ENCODE measurements at places on chromosomes 2 and 18.

DNA sequence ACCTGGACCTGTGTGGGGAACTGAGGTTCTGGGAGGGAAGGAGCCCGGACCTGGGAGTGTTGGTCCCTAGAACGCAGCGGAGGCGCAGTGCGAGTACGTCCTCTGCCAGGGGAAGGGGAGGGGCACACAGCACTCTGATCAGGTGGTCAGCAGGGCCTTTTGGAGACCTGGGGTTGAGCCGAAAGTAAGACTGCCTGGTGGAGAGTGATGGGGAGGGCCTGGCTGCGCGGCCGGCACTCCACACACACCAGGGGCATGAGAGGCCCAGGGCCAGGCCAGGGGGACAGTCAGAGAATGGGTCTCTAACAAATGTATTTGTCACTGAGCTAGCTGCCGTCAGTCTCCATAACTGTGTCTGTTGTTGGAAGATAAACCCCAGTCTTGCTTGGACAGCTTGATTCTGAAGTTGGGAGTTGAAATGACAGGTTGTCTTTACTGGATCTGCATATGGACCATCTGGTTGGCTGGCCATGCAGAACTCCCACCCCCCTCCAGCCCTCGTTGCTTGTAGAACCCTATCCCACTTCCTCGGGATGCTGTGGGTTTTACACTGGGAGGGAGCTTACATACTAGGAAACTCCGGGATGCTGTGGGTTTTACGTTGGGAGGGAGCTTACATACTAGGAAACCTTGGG lies 75.4 kb upstream of the NFATC1 start:
- DNase-seq, result no peak

DNA sequence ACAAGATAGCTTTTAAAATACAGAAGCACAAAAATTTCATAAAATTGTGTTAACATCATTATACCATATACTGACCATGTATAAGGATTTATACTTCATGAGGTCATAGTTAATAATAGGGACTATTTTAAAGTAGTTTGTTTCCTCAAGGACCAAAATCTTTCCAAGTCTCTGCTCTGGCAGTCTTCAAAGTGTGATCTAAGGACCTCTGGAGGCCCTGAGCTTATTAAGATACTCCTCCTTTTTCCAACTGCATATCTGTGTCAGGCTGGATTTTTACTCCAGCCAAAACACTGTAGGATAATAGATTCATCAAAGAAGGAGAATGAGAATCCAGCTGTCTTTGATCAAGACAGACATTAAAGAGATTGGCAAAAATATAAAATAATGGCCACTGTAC lies 1.7 kb upstream of the SCYGR2 start:
- no peak for DNase-seq

DNA sequence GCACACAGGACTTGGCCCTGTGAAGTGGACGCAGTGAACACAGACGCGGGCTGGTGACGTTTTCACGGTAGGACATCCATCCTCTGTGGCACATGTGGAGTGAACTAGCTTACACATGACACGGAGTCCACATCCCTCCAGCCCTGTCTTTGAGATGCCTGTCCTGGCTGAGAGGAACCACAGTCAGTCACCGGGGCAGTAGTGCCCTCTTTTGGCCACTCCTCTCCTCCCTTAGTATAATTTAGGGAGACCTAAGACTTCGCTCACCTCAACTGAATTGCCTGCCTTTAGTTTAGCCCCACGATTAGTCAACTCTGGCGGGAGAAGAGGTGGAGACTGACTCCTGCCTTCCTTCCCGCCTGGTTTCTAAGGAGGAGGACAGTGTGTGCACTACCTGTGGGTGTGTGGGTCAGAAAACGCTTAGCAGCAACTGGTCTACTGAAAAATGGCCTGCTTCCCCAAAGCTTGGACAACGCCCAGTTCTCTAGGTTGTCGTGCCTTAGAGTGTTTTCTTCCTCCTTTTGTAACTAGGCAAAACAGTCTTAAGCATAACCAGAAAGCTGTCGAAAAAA lies 70.6 kb downstream of the MBP start:
- DNase-seq, result no peak

DNA sequence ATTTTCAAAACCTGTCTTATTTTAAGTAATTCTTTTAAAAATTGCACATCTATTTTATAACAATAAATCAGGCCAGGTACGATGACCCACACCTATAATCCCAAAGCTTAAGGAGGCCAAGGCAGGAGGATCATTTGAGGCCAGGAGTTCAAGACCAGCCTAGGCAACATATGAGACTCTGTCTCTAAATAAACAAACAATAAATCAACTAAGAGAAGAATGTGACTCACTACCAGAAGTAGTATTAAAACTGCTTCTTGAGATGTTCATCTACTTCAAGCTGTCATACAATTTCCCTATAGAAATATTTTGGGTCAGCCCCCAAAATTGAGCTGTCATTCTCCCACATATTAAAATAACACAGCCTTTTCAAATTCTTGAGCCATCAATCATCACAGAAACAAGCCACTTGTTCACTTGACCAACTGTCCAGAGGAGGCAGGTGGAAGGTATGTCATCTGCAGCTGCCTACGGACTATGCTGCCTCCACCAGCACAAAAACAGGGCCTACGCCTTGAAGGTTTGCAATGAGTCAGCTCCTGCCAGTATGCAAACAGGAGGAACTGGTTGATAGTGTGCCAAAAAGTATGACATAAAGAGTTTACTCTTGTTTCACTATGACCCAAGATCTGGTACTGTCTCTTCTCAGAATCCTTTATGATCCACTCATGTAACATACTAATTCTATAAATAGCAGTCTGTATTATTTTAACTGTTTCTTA lies 33.6 kb downstream of the KIDINS220 start:
- DNase-seq, result no peak

- no peak for DNase-seq
These were observed 41.8 kb downstream of the LDLRAD4 start for GRCh38 chr18:13260197-13260934.

- no peak for DNase-seq
These were observed 41.9 kb downstream of the RHOB start for GRCh38 chr2:20488782-20489181.

DNA sequence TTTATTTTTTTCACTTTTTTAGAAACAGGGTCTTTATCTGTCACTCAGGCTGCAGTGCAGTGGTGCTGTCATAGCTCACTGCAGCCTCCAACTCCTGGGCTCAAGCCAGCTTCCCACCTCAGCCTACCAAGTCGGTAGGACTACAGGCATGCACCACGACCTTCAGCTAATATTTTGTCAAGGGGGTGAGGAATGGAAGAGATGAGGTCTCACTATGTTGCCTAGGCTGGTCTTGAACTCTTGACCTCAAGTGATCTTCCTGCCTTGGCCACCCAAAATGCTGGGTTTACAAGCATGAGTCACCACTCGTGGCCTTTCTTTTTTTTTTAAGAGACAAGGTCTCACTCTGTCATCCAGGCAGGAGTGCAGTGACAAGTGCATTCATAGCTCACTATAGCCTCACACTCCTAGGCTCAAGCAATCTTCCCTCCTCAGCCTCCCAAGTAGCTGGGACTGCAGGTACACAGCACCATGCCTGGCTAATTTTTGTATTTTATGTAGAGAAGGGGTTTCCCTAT lies 13.4 kb downstream of the PPP1R7 start:
- no peak for DNase-seq

DNA sequence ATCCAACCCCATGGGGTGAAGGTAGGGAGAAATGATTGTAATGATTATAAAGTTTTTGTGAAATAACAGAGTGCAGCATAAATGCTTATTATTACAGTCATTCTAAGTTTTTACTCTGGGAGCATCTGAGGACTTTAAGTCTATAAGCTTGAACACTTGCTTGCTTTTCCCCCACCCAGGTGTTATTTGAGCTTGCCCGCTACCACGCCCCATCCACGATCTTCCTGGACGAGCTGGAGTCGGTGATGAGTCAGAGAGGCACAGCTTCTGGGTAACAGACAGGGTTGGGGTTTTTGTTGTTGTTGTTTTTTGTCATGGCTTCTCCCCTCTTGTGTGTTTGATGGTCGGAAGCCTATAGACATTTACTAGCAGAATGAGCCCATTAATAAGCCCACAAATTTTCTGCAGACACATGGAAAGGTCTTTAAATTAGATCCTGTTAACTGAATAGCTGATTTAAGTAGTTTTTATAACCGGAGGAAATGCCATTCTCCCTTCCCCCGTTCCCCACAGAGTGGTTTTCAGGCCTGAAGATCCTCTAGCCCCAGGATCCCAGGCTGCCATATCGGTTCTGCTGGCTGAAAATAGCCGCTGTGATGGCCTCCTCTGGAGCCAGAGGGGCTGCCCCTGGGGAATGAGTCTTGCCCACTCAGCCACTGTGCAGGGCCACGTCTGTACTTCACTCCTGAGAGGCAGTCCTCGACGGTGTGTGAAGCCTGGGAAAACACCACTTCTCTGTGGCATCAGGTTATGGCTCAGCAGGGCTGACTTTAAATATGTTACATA lies 39.9 kb upstream of the ELOA2 start:
- DNase-seq, result no peak

GRCh38 chr2:103265521-103265920 lies 503.7 kb downstream of the TMEM182 start:
- no peak for DNase-seq

GRCh38 chr2:37711308-37711731 lies 39.9 kb upstream of the CDC42EP3 start:
- DNase-seq, result peak; percentile 55

GRCh38 chr2:44051593-44052347 lies 56.0 kb upstream of the LRPPRC start:
- DNase-seq, result no peak

GRCh38 chr18:58570360-58571064 lies 58.4 kb downstream of the ALPK2 start:
- DNase-seq, result no peak

DNA sequence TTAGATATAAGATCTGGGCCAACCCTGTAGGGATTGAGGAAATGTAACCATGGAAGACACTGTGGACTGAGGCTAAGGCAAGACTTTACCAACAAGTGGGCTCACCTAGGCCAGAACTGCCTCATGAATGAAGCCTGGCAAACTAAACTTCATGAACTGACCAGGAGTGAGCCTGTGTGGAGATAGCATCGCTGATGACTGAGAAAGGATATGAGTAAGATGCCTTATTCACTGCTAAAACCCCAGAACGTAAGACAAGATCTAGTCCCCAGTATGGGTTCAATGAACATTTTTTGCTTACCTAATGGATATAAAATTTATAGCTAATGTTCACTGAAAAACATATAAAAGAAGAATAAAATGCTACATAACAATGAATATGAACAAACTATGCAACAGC lies 399.8 kb downstream of the SATB2 start:
- DNase-seq, result no peak

GRCh38 chr2:224749136-224749535 lies 33.0 kb upstream of the CCDC195 start:
- no peak for DNase-seq

DNA sequence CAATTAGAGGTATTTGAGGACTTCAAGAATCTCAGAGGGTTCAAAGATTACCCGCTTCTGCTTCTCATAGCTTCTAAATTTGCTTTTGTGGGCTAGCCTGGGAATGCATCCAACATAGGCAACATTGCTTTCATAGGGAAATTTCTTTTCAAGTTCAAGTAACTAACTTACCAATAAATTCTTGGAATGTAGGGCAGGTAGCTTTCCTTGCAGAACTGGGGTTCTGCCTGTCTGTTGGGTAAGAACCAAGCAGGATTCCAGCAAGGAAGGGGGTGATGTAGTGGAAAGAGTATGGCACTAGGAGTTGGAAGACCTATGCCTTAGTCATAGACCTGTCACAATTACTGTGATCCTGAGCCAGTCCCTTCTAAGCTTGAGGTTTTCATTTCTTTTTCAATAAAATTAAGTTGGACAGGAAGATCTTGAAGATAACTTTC lies 164.1 kb downstream of the FHOD3 start:
- no peak for DNase-seq

- DNase-seq, result no peak
These were observed 290.2 kb downstream of the ZNF385B start for GRCh38 chr2:179571252-179571651.

GRCh38 chr18:2444201-2444875 lies 127.0 kb downstream of the METTL4 start:
- DNase-seq, result no peak

DNA sequence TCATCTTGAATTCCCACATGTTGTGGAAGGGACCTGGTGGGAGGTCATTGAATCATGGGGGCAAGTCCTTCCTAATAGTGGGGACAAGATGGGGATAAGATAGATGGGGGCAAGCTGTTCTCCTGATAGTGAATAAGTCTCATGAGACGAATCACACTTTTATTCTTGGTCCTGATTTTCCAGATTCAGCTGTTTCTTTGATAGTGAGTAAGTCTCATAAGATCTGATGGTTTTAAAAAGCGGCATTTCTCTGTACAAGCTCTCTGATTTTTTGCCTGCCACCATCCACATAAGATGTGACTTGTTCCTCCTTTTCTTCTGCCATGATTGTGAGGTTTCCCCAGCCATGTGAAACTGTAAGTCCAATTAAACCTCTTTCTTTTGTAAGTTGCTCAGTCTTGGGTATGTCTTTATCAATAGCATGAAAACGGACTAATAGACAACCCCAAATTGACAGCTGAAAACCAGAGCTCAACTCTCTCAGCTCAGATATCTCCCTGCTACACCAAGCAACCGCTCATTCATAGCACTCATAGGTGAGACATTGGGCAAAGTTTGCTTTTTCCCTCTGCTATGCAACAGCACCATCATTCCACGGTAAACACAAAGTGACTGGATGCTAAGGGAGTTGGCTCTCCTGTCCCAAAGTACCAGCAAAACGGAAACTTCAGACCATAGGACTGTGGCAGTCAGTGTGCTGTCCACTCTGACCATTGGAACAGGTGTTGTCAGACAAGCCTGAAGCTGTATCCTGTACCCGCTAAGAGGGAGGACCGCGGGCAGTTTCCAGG lies 44.9 kb upstream of the TBC1D8 start:
- DNase-seq, result no peak

DNA sequence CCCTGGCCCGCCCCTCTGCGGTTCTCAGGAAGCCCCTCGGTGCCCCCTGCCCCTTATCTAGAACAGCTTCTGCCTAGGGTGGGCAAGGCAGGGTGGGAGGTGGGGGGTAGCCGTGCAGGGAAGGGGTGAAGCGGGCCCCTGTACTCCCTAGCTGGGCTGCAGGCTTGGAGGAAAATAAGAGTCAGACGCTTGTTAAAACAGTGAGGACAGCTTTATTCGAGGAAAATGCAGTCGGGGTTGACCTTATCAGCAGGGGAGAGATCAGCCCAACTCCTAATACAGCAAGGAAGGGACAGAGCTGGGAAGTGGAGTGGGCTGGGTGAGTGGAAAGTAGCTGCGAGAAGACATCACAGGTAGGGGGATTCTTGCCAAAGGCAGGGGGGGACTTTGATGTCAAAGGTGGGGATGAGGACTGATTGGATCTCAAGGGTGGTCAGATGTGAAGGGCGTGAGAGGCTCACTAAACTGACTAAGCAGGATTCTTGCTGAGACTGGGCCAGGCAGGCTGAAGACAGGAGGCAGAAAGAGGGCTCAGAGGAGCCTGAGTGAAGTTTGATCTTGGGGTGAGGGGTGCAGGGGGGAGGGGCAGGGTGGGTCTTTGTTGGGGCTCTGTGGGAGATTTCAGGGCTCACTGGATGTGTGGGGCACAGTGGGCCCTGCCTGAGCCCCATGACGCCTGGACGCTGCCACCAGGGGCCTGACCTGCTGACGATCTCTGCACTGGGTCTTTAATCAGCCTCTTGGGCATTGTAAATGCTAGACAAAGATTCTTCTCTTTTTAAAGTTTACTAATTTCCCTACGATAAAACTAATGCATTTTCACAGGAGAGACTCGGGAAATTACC lies 29.9 kb downstream of the HPCAL1 start:
- DNase-seq, result no peak

GRCh38 chr18:44788334-44788733 lies 107.6 kb downstream of the SETBP1 start:
- no peak for DNase-seq

GRCh38 chr2:14516844-14517243 lies 115.7 kb upstream of the LRATD1 start:
- DNase-seq, result peak; percentile 7

GRCh38 chr2:112579241-112579640 lies 5.2 kb upstream of the CHCHD5 start:
- no peak for DNase-seq
